ENCODE measurements at places on chromosomes 2 and 18.

GRCh38 chr2:159944874-159945273 is 117.5 kb downstream of the PLA2R1 start:
- DNase-seq, result no peak

DNA sequence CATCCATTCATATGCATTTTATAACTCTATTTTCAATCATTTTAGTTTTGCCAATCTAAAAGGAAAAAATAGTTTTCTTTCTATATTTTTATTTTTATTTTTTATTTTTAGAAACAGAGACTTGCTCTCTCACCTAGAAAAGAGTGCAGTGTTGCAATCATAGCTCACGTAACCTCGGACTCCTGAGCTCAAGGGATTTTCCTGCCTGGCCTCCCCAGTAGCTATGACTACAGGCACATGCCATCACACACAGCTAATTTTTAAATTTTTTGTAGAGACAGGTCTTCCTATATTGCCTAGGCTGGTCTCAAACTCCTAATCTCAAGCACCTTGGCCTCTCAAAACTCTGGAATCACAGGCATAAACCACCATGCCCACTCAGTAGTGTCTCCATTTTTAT is 125.5 kb upstream of the XIRP2 start:
- DNase-seq, result no peak

DNA sequence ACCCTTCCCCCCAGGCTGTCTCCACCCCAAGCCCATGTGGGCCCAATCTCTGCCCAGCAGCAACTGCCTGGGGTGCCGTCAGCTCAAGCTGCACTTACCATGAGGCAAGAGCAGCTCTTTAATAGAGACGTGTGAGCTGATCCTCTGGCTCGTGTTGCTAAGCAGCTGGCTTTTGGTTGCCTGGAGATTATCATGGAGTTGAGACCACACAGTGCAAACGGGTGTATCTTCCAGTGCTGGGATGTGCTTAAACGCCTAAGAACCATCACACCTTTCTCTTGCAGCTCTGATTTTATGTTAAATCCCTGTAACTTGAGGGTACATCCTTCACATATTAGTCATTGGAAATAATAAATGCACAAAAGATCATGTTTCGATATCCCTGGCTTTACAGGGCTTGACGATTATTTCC is 271.1 kb downstream of the PRKCE start:
- DNase-seq, result no peak

- no peak for DNase-seq
Measured at GRCh38 chr2:186561467-186562208, 28.2 kb upstream of the ITGAV start.

- no peak for DNase-seq
Measured at GRCh38 chr18:58990720-58991119, 126.0 kb downstream of the ZNF532 start.

- no peak for DNase-seq
Measured at GRCh38 chr2:2331881-2332280, 806 bp upstream of the MYT1L start.

DNA sequence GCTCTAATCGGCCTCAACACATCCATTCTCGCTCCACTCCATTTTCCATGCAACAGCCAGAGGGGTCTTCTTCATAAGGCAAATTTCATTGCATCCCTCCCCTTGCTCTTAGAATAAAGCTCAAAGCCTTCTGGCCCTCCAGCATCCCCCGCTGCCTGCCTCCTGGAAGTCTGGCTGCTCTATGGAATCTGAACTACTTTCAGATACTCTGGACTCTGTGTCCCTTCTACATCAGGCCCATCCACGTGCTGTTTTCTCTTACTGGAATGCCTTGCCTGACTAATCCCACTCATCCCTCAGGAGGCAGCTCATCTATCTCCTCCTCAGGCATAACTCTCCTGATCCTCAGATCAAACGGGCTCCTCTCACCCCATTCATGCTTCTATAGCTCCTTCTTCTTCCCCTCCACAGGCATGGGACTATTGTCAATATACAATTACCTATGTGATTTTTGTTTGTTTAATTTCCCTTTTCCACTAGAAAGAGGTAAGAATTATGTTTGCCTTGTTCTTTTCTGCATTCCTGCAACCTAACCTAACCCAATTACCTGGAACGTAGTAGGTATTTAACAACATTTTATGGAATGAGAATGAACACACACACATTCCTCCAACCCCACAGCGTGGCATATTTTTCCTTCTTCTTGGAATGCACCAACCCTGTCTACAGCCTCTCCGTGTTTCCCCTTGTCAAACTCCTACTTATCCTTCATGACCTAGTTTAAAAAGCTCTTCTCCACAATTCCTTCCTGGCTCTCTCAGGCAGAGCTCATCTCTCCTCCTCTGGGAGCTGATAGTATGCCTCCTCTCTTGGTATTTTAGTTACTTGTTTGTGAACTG is 49.5 kb downstream of the LBH start:
- no peak for DNase-seq

DNA sequence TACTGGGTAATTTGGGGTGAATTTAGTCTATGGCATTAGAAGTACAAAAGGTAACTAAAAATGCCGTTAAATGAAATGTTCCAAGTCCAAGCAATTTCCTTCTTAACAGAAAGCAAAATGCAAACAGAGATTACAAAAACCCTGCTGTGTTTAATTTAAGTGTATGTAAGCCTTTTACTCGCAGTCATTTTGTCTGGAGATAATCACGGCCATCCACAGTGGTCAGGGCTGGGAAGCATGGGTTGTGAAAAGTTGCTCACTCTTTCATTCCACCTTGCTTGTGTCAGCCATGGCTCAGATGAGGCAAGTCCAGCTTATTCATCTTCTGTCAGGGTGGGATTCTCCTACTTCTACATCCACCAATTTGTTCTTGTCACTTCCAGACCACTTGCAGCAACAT is 983.6 kb upstream of the ZEB2 start:
- no peak for DNase-seq

DNA sequence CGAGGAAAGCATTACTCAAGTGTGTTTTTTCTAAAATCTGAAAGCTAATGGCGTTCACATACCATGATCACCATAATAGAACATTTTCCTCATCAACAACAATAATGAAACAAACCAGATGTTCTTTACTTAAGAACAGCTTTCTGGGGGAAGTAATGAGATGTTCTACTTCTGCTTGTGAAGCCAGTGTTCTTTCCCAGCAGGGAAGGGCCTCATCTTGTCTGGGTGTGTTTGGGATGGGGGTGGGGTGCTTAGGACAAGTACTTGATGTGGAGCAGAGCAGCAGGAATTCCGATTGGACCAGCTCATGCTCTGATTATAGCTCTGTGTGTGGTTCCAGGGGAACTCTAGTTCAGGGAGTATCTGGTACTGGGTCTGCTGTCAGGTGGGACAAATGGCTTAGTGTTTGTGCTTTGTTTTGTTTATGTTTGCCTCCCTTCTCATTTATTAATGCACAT is 163.0 kb upstream of the NOSTRIN start:
- DNase-seq, result no peak

GRCh38 chr2:85549826-85550225 is 10.9 kb downstream of the MAT2A start:
- no peak for DNase-seq

DNA sequence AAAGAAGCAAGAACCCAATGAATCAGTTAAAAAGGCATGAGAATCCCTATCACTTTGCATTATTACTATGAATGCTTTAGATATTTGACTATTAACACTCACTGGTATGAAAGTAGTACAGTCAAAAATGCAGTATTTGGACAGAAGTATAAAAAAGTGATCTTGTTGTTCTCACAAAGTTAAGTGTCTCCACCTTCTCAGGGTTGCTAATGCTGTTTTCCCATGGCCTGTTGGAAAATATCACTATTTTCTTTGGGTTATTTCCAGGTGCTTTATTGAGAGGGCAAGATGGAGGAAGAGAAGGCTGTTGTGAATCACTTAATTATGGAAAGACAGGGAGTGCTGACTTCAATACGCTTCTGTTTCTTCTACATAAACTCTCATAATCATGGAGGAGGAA is 13.6 kb upstream of the CREB1 start:
- DNase-seq, result no peak

- DNase-seq, result no peak
Measured at GRCh38 chr2:97267411-97268074, 154.6 kb downstream of the ANKRD36 start.

DNA sequence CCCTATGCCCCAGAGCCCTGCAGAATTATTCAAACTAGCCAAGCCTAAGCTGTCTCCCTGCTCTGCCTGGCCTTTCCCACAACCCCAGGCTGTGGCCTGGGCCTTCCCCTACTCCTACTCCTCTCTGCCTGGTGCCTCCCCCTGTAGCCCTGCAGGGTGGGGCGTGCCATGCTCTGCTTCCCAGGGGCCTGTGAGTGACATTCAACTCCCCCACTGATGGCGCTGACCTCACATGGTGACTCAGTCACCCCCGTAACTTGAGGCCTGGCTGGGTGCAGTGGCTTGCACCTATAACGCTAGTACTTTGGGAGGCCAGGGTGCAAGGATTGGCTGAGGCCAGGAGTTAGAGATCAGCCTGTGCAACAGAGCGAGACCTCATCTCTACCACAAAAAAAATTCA is 60.6 kb downstream of the KIF1A start:
- no peak for DNase-seq

- DNase-seq, result no peak
Measured at GRCh38 chr2:45904267-45904945, 252.9 kb downstream of the PRKCE start.

DNA sequence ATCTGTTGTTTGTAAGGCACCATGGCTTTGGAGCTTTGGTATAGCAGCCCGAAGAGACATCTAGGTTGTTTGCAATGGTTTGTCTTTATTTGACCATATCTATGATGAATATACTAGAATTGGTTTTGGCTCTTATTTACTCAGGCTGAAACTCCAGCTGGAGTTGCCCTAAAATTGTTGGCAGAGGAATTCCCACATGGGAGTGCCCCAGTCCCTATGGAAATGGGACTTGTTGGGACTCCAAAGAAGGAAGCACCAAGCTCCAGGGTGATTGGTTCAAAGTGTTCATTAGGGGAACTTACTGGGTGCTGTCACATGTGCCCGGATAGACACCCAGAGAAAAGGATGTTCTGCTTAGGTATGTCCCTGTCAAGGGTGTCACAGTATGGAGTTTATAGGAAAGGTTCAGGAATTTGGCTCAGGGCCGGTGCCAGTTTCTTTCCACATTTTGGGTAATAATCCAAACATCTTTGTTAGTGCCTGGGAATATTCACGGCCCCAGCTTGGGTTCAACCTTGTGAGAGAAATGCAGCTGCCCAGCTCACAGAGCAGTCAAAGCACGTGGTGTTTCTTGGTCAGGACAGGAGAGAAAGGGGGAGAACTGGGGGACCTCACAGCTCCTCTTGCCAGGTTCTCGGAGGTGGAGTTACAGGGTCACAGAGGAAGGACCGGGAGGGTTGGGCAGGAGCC is 123.5 kb upstream of the ZSWIM2 start:
- no peak for DNase-seq

GRCh38 chr2:146771531-146771930 is 1073.3 kb upstream of the ACVR2A start:
- DNase-seq, result no peak

GRCh38 chr2:101855776-101856175 is 136.0 kb upstream of the IL1R2 start:
- no peak for DNase-seq

DNA sequence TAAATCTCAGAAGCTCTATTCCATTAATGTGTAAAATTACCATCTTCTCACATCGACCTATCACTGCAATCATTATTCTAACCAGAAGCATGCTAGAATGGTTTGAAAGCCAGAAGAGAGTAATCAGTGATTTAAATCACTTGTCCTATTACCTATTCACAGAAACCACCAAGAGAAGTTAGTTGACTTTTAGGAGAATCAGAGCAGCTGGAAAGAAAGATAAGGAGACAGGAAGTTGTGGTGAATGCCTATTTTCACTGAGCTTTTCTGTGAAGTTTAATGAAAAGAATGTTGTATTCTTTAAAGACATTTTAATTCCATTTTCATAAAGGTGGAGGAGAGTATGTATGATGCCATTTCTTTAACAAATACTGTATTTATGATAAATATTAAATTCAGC is 352.6 kb upstream of the CRIM1 start:
- DNase-seq, result no peak

GRCh38 chr2:23404426-23404825 is 19.4 kb downstream of the KLHL29 start:
- DNase-seq, result no peak

DNA sequence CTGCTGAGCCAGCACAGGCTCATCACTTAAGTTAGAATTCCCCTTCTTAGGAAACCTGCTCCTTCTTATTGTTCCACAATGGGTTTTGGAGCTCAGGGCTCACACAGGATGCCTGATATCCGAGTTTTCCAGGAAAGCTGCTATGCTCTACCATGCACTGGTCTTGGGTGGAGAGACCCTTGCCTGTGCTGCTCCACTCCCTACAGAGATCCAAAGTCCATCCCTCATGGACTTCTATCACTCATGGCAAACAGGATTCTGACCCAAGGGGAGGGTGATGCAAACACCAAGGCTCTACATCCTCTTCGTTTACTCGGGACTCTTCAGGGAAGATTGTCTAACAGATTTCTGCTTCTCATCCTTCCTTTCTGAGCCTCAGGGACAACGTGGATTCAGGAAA is 5.2 kb downstream of the SULT1C2 start:
- no peak for DNase-seq

DNA sequence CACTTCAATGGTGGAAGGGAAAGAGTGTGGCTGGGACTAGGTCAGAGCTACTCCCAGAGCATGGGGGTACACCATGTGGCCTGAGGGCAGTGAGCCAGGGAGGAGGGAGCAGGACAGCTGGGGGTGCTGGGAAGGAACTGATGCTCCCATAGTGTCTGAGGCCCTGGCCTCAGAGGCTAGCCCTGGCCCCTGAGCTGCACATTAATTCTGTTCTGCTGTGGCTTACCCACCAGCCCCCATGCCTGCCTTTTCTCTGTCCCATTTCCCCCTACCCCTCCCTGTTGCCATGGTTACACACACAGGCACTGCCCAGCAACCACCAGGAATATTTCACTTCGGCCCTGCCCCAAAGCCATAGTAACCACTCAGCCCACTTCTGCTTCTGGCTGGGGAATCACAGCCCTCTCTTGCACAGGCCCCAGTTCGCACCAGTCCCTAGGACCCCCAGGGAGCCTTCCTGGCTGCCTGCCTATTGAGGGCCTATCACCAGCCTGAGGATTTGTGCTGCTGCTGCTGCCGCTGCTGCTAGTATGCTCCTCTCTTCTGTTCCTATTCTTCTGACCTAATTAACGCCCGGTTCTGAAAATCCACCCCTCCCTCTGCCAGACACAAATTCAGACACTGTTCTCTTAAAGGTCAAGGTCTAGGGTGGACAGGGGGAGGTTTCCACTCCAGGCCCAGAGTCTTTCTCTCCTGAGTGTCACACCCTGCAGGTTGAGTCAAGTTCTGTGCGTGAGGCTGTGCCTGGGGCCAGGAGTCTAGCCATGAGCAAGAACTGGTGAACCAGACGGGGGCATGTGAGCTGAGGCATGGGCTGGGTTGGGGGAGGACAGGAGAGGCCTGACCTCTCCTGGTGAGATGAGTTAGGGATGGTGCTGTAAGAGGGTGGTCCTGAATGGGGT is 87.1 kb upstream of the MCFD2 start:
- DNase-seq, result no peak

GRCh38 chr18:43661570-43661969 is 384.3 kb upstream of the SYT4 start:
- DNase-seq, result no peak
